ENCODE measurements at places on chromosomes 16 and 17. TPM values are rescaled to one million over a fixed set of nuclear protein-coding genes. Genes with fewer than 3 reads are reported as not detected.

GRCh38 chr17:81601525-81602120 is 35.3 kb downstream of the NPLOC4 start:
- peak; percentile 68 for DNase-seq

- DNase-seq = peak; percentile 46
Measured at GRCh38 chr16:106623-107324, 28.7 kb downstream of the MPG start.

- DNase-seq = no peak
Measured at GRCh38 chr16:47073223-47074155, 70.3 kb downstream of the NETO2 start.

DNA sequence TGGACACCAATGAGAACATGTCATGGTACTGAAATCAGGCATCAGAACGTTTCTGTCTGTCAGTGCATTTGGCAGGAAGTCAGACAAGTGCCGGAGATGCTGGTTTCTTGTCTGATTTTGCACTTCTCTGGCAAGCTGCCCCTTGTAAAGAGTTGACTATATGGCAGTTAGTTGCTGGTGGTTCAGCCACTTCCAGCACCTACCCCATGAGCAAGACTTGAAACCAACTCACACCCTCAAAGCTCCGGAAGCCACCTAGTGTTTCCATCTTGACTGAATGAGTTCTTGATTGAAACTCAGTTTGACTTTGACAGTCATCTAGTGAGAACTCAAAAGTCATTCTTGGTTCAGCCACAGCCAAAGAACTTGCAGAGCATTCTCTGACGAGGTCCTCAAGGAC is 225.1 kb downstream of the SPECC1 start:
- DNase-seq = peak; percentile 79

GRCh38 chr16:3119701-3120408 is 7.5 kb downstream of the ZNF205 start:
- no peak for DNase-seq

GRCh38 chr16:138049-138417 is 440 bp downstream of the NPRL3 start:
- DNase-seq = no peak

DNA sequence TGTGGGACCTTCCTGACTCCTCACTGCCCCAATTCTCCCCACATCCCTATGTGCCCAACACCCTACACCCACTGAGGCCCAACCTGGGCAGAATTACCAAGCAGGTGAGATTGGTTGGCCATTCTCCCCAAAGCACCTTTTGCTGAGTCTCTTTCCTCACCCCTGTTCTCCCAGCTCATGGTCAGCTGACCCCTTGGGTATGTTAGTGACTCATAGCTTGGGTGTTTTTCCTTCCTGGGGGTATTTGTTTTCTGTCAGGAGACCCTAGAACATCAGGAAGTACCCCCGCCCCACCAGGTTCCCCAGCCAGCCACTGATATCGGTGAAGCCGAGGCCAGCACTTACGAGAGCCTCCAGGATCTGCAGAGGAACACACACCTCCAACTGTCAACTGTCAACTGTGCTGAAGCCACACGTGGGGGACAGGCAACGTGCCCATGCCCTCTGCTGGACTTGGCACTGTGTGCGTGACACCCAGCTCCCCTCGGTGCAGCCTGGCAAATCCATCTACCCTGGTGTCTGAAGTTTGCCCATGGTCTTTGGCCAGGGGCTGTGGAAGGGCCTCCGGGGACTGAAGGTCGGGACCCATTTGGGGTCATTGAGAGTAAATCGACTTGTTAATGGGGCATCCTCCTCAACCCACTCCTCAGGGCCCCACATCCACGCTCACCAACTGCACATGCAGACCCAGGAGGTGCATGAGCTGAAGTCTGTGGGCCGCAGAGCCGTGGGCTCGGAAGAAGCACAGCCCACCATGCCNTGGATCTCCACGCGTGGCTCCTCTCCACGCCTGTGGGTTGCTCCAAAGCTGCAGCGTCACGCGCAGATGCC is 53.1 kb downstream of the METRNL start:
- no peak for DNase-seq

GRCh38 chr17:45008216-45008615 is 40.1 kb upstream of the C1QL1 start:
- DNase-seq = no peak

DNA sequence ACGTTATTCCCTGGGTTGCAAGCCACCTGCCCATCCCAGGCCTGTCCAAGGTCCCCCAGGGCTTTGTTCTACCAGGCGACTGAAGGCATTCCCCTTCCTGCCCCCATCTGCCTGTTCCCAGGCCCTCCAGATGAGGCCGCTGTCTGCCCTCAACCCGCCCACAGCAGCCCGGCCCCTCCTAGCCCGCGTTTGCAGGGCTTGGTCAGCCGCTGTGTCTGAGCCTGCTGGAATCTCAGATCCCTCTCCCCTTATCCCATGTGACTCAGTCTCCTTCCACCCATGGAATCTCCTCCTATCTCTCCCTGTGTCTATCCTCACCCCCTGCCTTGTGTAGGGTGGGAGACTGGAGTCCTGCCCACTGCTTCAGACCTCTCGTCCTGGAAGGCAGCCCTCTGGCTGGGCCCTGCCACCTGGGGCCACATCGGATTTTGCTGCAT is 186.0 kb upstream of the TNRC6C start:
- DNase-seq = peak; percentile 42

GRCh38 chr16:69195369-69196029 is 8.5 kb downstream of the SNTB2 start:
- DNase-seq = no peak

GRCh38 chr16:680625-680945 is 375 bp downstream of the STUB1 start:
- no peak for DNase-seq

DNA sequence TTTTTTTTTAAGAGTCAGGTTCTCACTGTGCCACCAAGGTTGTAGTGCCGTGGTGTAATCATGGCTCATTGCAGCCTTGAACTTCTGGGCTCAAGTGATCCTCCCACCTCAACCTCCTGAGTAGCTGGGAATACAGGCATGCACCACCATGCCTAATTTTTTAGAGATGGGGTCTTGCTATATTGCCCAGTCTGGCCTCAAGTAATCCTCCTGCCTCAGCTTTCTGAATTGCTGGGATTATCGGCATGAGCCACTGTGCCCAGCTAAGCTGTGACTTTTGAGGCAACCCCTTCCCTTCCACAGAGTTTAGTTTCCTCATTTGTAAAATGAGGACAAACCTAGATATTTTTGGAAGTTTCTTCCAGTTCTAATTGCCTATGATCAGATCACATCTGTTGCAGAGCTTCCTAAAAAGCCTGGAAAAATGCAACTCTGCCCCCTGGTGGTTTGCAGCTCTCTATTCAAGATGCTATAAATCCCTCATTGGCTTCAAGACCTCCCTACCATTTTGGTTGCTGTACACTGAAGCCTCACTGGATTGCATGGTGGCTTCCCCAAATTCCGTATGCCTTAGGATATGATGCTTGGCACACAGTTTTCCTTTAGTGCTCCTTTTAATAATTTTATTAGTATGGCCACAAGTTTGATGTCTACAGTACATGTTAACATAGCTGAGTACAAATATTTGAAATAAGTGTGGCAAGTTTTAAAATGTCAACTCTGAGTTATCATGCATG is 19.3 kb downstream of the GDE1 start:
- DNase-seq = peak; percentile 23

DNA sequence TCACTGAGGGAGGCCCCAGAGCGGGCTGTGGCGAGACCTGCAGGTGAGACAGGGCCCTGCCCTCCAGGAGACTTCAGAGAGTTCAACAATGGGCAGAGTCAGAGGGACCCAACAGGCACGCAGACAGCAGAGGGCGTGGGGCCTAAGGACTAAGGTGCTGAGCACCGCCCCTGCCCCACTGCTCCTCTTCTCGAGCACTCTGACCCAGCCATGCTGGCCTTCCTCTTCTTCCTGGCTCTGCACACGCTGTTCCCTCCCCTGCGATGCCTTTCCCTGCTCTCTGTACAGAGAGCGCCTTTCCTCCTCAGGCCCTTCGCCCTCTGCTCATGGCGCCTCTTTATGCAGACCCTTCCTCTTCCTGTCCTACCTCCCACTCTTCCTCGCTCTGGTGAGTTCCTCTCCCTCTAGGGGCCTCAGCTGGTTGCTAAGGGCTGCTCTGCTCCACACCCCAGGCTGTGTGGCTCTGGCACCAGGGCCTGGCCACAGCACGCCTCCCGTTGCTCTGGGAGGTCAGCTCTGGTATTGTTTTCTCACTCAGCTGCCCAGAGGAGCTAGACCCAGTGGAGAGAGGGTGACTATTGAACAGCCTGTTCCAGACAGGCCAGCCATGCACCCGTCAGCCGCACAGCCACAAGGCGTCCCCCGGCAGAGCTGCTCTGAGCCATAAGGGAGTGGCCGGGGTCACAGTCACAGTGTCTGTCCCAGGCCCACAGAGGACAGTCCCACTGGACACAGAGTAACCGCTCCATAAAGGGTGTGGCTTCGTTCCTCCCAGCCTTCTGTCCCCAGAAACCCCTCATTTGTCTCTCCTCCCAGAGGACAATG is 13.6 kb upstream of the RASD1 start:
- no peak for DNase-seq

GRCh38 chr16:17382949-17383863 is 87.6 kb downstream of the XYLT1 start:
- DNase-seq = no peak

DNA sequence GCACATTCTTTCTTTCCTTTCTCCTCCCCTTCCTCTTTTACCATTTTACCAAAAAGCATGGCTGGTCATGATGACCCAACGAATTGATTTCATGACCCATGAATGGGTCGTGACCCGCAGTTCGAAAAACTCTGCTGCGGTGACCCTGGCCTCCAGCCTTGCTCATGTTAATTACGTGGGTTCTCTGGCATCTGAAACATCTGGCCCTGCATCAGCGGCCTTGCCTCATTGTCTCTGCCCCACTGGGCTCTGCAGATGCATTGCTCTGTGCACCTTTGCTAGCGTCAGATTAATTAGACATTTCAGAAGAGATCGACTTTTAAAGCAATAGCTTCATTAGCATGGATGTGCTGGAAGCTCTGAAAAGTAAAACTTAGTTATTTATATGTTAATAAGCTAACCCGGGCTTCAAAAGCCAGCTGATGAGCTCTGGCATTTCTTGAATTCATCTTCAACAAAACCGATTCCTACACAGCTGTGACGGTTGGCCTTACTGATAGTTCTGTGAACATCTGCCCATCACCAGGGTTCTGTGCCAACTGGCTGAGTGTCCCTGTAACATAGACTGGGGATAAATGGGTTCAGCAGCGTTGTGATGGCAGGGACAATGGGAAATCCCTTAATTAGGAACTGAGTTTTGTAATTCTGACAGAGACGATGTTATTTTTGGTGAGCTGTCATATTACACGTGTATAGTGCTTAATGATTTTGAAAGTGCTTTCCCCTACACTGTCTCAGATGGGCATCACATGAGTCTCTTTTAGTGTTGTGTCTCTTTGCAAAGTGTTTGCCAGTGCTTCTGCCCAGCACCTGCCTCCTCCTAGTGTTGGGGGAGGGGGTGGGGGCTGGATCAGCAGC is 225.9 kb upstream of the EEF2KMT start:
- no peak for DNase-seq

DNA sequence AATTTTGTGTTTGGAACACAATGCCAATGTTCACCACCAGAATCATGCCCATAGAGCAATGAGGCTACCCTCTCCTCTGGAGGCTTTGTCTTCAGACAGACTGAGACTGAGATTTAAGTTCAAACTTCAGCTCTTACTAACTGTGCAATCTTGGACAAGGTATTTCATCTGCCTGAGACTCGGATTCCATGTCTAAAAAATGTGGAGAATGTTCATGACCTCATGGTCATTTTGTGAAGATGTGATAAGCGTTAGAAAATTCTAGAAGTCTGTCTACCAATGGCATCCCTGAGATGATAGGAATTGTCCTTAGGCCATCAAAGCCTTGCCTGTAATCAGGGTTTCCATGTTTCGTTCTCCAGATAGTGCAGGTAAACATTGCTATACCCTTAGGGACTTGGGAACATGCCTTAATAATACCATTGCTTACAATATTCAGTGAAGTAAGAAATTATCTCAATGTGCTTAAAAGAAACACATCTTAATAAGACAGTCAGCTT is 388.2 kb upstream of the MAF start:
- DNase-seq = no peak

GRCh38 chr17:80097127-80097621 is 4.2 kb upstream of the GAA start:
- DNase-seq = no peak

- DNase-seq = no peak
Measured at GRCh38 chr17:45294506-45294905, 22.3 kb downstream of the MAP3K14 start.

GRCh38 chr17:1174263-1174880 is 5.4 kb downstream of the ABR start:
- DNase-seq = no peak

DNA sequence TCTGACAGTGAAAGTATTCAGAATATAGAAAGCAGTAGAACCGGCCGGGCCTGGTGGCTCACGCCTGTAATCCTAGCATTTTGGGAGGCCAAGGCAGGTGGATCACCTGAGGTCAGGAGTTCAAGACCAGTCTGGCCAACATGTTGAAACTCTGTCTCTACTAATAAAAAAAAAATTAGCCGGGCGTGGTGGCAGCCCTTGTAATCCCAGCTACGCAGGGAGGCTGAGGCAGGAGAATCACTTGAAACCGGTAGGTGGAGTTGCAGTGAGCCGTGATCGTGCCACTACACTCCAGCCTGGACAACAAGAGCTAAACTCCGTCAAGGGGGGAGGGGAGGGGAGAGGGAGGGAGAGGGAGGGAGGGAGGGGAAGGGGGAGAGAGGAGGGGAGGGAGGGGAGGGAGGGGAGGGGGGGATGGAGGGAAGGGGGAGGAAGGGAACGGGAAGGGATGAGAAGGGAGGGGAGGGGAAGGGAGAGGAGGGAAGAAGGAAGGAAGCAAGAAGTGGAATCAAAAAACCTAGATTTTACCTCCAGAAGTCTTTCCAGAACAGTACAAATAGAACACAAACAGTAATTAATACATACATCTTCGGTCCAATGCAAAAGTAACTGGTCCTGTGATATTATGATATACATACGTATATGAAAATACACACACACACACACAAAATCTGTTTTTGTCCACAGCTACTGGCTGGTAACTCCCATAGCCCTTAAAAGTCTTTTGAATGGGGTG is 10.9 kb upstream of the NT5C start:
- no peak for DNase-seq

DNA sequence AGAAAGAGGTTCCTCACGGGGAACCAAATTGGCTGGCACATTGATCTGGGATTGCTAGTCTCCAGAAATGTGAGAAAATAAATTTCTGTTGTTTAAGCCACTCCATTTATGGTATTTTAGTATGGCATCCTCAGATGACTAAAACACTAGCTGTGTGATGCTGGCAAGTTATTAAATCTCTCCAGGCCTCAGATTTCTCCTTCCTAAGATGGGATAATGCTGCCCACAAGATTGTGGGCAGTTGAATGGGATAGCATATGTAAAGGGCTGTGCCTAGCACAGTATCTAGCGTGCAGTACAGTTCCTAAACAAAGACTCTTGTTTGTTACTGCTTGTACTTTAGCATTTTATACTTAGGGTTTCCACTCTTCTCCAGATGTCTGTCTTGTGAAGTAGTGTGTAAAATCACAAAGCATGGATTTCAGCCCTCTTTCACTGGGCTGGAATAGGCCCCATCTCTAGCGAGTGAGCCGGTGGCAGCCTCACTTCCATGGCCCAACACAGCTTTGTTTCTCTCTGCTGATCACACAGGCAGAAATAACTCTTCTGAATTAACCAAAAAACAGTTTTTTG is 38.2 kb upstream of the PHAF1 start:
- DNase-seq = no peak

Gene ASB16
- not detected for total RNA-seq

Gene MRM1
- total RNA-seq = 13.3 TPM

Gene TRAP1
- total RNA-seq = 135 TPM

Gene ITGAL
- total RNA-seq = 463 TPM

Gene MYH2
- total RNA-seq = not detected

Gene MILR1
- total RNA-seq = 17.9 TPM

Gene CES2
- 64.7 TPM for total RNA-seq

Gene G6PC1
- total RNA-seq = not detected

Gene TPSG1
- not detected for total RNA-seq

Gene CSHL1
- total RNA-seq = not detected

Gene CCL13
- total RNA-seq = not detected
